ENCODE measurements at places on chromosomes 7 and 10. TPM values are rescaled to one million over a fixed set of nuclear protein-coding genes. Genes with fewer than 3 reads are reported as not detected.

- DNase-seq, result no peak
These were observed 203.7 kb downstream of the GRID1 start for GRCh38 chr10:86162696-86163400.

DNA sequence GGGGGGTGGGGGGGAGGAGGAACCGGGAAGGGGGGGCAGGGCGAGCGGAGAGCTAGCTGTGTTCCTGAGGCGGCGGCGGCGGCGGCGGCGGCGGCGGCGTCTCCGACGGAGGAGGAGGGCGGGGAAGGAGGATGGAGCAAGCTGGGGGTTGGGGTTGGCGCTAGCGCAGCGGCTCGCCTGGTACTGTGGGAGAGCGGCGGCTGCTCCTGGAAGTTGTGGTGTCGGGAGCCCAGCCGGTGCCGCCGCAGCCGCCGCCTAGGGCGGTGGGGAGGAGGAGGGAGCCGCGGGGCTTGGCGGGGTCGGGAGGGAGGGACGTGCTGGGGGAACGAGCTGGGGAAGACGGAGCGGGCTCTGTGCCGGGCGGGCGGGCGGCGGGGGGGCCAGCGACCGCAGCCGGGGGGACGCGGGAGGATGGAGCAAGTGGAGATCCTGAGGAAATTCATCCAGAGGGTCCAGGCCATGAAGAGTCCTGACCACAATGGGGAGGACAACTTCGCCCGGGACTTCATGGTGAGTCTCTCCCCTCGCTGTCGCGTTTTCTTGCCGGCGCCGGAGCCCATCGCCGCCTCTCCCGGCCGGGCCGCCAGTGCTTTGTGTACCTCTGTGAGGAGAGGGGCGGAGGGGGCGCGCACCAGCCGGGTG is at the start of gene PTPN12:
TSS of gene PTPN12 (plus strand) at position 160 of the 642 bp plus-strand sequence. CDS start at position 412, 252 bp downstream.
- DNase-seq, result no peak

DNA sequence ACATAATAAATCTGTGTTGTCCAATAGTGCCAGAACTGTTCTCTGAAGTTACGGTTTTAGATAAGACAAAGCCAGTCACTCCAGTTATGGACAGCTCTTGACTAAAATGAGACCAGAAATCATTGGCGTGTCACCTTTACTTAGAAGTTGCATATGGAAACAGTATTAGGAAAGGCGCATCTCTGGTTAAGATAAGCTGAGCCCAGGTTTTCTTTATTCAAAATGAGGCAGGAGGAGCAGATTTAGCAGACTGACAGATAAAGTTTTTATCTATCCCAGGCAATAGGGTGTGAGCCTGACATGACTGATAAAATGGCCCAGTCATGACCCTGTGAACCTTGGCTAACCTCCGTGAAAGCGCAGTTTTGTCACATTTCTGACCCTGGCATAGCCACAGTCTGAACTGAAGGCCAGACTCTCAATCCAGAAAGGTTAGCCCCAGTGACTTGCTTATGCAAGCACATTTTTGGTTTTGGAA is 4.2 kb downstream of the CYP26A1 start:
- DNase-seq, result no peak

DNA sequence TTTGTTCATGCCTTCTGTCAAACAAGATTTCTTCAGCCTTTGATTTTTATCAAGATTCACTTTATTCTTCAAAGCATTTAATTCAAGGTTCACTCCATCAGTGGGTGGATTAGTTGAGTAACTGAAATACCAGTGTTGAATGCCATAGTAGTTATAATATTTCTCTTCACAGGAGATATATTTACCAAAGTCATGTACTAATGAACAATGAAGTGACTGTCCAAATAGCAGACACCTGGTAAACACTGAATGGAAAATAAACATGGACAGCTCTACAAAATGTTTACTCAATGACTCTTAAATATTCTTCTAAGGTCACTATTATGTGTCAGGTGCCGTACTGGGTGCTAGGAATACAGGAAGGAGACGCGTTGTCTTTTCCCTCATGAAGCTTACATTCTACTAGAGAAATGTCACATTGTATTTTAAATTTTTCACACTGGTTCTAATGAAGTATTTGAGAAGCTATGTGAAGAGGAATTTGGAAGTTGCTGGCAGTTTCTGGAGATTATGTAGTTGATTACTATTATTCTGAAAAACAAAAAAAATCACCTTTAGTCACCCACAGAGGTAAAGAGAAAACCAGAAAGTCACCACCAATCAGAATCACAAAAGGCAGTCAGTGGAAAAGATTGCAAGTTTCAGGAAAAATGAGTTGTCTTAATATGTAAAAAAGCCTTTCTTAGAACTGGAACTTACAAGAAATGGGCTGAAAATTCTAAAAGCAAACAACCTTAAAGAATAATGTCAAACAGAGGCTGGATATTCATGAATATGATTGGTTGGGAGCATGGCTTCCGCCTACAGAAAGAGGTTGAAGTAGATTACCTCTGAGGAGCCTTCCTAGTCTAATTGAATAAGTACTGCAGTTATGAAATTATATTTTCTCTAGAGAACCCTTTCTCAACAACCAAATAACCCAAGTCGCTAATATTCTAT is 84.5 kb downstream of the RTKN2 start:
- no peak for DNase-seq

The TMEM270 gene
- polyA plus RNA-seq, result not detected

DNA sequence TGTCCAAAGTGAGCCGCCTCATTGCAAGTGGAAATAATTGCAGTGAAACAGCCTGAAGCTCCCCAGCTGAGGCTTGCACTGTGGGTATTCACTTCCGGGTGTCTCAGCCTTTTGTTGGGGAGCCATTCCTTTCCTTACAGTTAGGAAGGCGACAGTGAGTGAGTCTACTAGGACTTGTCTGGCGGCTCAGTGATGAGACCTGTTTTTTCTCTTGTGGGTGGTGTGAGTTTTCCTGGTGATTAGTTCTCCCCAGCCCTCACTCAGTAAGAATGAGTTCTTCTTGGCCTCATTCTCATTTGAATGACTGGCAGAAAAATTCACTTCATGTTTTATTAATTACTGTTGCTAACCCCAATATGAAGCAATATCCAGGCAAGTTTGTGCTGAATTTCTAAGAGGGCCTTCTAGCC is 2.6 kb downstream of the PGAM1 start:
- DNase-seq, result no peak

DNA sequence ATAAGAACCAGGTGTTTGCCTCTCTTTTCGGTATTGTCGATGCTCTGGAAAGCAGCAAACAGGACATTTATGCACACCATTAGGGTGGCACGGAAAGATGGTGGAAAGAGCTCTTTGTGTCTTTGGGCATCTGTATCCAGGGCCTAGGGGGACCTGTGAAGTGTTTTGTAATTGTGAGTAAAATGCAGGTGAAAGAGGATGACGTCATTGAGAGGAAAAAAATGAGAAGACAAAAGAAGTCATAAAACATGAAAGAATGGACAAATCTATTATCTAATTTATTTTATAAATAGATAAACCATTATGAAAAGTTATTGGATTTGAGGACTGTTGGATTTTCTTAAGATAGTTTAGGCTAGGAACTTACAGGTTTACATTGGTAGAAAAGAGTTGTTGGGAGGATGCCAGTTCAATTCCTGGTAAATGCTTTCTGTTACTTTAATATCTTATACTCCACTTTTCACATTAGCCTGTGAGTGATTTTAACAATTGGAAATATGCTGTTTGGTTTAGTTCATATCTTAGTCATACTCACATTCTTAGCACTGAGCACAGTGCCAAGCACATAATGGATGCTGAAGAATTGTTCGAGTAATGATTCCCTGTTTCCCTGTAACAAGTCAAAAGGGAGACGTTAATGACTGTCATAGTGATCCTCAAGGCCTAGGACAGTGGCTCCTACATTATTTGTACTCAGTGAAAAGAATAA is 62.6 kb downstream of the EXOC4 start:
- no peak for DNase-seq

DNA sequence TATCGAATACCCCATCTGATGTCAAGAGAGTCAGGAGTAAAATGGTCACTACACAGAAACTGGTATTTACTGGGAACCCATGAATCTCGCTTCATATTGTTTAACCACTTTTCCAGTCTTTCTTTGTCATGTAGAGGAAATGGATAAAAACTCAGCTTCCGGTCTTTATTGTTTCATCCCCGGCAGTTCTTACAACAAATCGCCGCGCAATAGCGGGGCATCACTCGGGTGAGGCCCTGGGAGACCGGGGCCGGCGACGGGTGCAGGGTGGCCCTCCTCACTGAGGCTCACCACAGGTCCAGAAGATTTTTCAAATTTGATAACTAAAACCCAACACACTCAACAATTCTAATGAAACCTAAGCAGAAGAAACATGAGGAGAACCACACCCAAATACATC is 35.6 kb upstream of the PTPRN2 start:
- no peak for DNase-seq

DNA sequence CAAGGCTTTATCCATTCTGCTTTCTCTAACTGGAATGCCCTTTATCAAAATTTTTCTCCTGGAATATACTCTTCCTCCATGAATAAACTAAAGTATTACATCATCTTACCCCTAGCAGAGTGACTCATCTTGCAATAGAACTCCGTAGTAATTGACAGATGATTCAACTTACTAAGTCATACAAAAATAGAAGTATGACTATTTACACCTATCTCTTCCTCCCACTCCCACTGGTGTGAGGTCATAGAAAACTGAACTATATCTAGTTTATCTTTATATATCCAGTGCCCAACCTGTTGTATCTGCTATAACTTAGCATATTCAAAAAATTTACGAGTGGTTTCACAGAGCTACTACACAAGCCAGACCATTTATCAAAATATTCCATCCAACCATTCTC is 26.1 kb downstream of the ABCB1 start:
- DNase-seq, result peak; percentile 14

DNA sequence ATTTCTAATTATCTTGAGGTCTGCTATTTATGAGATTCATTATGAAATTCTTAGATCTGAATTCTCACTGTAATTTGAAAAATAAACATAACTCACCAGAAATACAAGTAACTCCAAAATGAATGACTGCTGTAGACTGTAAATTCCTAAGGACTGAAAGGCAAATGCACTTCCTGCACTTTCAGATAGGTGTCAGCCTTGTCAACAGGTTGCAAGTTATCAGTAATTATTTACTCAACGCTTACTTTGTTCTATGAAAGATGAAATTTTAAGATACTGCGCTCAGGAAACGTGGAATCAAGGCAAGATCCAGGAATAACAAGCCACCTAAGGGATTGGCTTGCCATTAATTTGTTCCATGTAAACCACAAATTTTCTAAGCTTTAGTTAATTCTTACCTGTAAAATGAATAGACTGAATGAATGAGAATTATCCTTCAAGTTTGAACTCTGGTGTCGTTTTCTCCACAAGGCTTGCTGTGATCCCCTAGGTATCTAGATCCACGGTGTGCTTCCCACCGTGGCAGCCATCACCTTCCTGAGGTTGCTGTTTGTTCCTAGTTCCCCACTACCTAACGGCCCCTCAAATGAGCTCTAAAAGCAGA is 12.6 kb downstream of the DHX32 start:
- DNase-seq, result peak; percentile 42

The AKR1C1 gene
- 11.8 TPM for polyA plus RNA-seq

GRCh38 chr10:57874810-57875209 is 392.9 kb downstream of the IPMK start:
- DNase-seq, result no peak

The PRR15 gene
- 0.07 TPM for polyA plus RNA-seq

DNA sequence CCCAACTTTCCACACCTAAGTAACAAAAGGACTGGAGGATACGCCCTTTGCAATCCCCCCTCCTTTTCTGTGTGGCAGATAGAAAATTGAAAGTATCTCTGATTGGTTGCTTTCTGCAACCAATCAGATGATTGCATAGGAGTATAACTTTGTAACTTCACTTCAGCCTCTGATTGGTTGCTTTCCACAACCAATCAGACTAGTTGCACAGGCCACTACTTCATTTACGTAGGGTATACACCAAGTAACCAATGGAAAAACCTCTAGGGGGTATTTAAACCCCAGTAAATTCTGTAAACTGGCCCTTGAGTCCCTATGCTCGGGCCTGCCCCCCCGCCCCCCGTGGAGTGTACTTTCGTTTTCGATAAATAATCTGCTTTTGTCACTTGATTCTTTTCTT is 1080.4 kb downstream of the CNTNAP2 start:
- no peak for DNase-seq

- no peak for DNase-seq
These were observed 311.2 kb downstream of the RNLS start for GRCh38 chr10:88271761-88272543.

The AS3MT gene
- polyA plus RNA-seq, result 5.2 TPM

The COL13A1 gene
- polyA plus RNA-seq, result 10.3 TPM

GRCh38 chr7:43163885-43164284 is 51.4 kb downstream of the HECW1 start:
- DNase-seq, result no peak

DNA sequence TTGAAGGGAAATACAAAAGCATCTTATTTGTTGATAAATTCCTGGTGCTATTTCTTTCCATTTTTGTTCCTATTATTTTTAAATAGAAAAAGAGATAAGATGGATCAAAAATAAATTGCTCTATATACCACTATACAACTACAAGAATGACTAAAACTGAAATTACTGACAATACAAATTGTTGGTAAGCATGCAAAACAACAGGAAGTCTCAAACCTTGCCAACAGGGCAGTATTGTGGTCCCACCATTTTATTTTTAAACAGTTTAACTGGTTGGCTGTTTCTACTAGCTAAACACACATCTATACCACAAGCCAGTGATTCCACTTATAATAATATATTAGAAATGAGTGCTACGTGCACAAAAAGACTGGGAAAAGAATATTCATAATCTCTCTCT is 213.0 kb downstream of the JAZF1 start:
- no peak for DNase-seq

DNA sequence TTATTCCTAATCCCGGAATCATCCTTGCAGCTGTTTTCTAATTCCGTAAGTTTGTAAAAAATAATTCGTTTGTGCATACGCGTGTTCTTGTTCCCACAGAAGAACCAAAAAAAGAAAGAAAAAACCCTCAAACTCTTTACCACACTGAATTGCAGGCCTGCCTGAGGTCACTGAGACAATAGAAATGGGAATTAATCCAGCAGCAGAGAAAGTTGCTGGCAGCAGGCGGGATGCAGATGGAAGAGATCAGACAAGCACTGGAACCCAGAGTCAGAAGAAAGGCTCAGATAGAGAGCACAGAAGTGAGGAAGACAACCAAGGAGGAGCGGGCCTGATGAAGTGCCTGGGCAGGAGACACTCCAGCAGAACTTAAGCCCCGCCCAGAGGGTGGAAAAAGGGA is 141.5 kb upstream of the VWC2 start:
- peak; percentile 62 for DNase-seq

DNA sequence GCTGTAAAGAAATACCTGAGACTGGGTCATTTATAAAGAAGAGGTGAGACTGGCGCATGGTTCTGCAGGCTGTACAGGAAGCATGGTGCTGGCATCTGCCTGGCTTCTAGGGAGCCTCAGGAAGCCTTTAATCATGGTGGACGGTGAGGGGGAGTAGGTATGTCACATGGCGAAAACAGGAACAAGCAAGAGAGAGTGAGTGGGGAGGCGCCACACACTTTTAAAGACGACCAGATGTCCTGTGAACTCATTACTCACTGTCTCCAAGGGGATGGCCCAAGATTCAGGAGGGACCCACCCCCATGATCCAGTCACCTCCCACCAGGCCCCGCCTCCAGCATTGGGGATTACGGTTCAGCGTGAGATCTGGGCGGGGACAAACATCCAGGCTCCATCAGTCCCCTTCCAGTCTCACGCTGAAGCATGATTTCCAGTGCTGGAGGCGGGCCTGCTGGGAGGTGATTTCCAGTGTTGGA is 3.2 kb downstream of the ZNF316 start:
- no peak for DNase-seq
